Activated naive CD8-positive, alpha-beta T cell treated with anti-CD3 and anti-CD28 coated beads, Interleukin-2, amount 10 ng/mL, durations not matched to agents 7 days and 5 days (primary cell): ENCODE measurements at places on chromosomes 7 and 10. TPM values are rescaled to one million over a fixed set of nuclear protein-coding genes. Genes with fewer than 3 reads are reported as not detected.

GRCh38 chr10:48274636-48275035 lies at the start of gene FRMPD2:
Gene FRMPD2, minus strand, starts transcription at chr10:48274696. Its CDS starts 129 bp downstream, at chr10:48274567.
- no peak within 1 kb of the TSS for H3K4me3 ChIP-seq
- no peaks in the 10 kb centered on the region for H3K36me3 ChIP-seq
- H3K27ac ChIP-seq, result no peak within 1 kb of the TSS
- no peak for DNase-seq
- H3K4me1 ChIP-seq, result no peaks in the 10 kb centered on the region

GRCh38 chr10:97012470-97012869 lies 173.3 kb downstream of the SLIT1 start:
- peaks cover 18% of the 10 kb centered on the region for H3K4me1 ChIP-seq
- H3K27ac ChIP-seq, result no peak overlapping the region
- H3K36me3 ChIP-seq, result peaks cover 4% of the 10 kb centered on the region
- H3K27me3 ChIP-seq, result peaks cover 3% of the 10 kb centered on the region

GRCh38 chr7:128135515-128136214 lies 104.4 kb upstream of the LRRC4 start:
- no peak overlapping the region for H3K27ac ChIP-seq
- H3K36me3 ChIP-seq, result no peaks in the 10 kb centered on the region
- H3K4me3 ChIP-seq, result peak overlapping the region; percentile 72
- DNase-seq, result peak; percentile 89

- DNase-seq, result peak; percentile 61
- H3K4me3 ChIP-seq, result no peak overlapping the region
- H3K36me3 ChIP-seq, result peaks cover 3% of the 10 kb centered on the region
- H3K27ac ChIP-seq, result no peak overlapping the region
These were observed 920 bp downstream of the PRLHR start for GRCh38 chr10:118594392-118595063.

Gene LLCFC1
- total RNA-seq, result not detected

Gene GNGT1
- not detected for total RNA-seq
